ENCODE measurements at places on chromosomes 12 and 14.

DNA sequence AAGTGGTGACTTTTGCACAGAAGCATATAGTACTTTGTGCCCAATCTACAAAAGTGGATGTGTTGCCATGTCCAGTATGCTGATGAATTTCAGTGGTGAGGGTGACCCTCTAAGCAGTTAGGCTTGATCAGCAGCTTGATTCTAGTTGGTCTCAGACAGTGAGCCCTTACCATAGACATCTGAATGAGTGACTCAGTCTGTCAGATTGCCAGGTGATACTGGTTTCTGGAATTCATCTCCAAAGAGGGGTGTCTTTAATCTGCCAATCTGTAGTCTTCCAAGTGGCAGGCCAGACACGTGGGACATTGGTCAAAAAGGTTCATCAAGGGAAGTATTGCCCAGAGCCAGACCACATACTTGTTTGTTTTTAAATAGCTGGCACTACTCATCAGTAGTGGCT lies 187.4 kb upstream of the SLC16A7 start:
- no peak for DNase-seq

- DNase-seq = no peak
Observed at GRCh38 chr14:48914382-48914781, 671.8 kb downstream of the RPS29 start.

- DNase-seq = no peak
Observed at GRCh38 chr12:913919-914698, 35.4 kb downstream of the RAD52 start.

DNA sequence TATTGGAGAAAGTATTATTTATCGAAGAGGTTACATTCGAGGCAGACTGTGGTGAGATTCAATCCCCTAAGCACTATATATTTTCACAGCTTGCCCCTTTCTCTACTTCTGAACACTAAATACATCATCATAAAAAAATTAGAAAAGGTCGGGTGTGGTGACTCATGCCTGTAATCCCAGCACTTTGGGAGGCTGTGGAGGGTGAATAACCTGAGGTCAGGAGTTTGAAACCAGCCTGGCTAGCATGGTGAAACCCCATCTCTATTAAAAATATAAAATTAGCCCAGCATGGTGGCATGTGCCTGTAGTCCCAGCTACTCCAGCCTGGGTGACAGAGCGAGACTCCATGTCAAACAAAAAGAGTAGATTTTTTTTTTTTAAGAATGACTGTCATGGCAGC lies 70.6 kb upstream of the MYF6 start:
- no peak for DNase-seq

DNA sequence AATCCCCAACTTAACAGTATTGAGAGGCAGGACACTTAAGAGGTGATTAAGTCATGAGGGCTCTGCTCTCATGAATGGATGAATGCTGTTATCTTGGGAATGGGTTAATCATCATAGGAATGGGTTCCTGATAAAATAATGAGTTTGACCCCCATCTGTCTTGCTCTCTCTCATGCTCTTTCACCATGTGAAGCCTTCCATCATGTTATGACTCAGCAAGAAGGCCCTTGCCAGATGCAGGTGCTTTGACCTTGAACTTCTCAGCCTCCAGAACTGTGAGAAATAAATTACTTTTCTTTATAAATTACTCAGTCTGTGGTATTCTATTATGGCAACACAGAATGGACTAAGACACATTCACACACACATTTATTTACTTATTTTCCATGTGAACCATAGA lies 89.0 kb upstream of the PPM1H start:
- DNase-seq = no peak

DNA sequence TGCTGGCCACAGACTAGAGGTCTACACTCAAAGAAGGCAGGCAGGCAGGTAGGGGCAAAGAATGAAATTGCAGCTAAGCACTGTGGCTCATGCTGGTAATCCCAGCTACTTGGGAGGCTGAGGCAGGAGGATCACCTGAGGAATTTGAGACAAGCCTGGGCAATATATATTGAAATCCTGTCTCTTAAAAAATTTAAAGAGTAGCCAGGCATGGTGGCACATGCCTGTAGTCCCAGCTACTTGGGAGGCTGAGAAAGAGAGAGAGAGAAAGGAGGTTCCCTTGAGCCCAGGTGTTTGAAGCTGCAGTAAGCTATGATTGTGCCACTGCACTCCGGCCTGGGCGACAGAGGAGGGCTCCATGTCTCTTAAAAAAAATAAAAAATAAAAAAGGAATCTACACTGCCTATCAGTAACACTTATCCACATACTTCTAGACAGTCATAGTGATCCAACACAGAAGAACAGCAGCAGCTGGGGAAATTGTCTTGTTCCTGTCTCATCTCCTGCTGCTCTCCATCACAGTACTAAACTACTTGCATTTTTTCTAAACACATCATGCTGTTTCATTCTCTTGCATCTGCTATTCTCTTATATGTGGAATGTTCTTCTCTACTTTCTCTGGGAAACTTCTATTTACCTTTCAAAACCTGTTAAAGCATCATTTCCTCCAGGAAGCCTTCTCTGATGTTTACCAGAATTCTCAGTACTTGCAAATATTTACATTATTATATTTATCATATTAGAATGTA lies 57.2 kb downstream of the ATF7 start:
- DNase-seq = no peak

- DNase-seq = no peak
Observed at GRCh38 chr12:27651201-27651600, 45.0 kb upstream of the REP15 start.

GRCh38 chr14:74703043-74703442 lies 9.8 kb downstream of the AREL1 start:
- no peak for DNase-seq

DNA sequence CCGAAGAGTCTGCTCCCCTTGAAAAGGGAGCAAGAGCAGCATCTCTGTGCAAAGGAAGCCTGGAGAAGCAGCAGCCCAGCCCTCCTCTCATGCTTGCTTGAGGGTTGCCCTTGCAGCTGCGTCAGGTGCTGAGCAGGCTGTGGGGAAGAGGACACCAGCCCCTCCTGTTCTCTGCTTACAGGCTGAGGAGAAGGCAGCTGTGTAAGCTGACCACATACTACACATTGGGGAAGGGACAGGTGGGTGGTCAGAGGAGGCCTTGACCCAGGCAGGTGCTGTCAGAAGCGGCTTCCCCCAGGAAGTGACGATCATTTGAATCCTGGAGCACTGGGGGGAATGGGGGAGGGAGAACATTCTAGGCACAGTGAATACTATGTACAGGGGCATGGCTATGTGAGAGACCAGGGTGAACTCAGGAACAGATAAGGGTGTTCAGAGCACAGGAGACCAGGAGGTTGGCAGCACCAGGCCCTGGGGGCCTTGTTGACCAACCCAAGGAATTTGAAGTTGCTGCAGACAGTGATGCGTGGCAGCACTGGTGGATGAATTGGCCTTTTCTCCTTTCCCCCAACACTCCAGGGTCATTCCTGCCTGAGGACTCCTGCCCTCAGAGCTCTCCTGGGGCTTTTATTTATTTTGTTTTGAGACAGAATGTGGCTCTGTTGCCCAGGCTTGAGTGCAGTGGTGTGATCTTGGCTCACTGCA lies 2.7 kb upstream of the KLC1 start:
- no peak for DNase-seq

DNA sequence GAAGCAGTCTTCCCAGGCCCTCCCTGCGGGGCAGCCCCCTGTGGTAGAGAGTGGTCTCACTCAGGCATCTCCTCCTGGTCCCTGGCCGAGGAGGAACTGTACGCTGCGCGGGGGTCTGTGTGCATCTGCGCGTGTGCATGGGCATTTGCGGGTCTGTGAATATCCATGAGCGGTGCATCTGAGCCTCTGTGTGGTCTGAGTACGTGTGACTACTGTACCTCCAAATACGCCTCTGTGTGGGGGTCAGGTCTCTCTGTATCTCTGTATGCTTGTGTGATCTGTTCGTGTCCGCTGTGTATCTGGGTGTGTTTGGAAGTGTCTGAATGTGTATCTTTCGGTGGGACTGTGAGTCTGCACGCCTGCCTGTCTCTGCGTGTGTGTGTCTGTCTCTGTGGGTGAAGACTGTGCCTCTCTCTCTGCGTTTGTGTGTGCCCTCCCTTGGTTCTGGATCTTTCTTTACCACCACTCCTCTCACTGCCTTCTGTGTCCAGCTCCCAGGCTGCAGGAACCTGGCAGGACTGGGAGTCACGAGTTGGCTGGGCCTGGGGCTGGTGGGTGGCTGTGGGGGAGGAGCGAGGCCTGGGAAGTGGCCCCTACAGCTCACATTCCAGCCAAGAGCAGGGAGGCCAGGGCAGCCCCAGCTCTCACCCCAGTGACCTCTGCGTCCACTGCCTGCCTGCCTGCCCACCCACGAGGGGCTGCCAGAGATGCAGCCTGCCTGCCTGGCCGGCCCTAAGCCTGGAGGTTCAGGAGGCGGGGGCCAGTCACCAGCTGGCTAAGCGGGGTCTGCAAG lies 1.1 kb upstream of the PGF start:
- no peak for DNase-seq

DNA sequence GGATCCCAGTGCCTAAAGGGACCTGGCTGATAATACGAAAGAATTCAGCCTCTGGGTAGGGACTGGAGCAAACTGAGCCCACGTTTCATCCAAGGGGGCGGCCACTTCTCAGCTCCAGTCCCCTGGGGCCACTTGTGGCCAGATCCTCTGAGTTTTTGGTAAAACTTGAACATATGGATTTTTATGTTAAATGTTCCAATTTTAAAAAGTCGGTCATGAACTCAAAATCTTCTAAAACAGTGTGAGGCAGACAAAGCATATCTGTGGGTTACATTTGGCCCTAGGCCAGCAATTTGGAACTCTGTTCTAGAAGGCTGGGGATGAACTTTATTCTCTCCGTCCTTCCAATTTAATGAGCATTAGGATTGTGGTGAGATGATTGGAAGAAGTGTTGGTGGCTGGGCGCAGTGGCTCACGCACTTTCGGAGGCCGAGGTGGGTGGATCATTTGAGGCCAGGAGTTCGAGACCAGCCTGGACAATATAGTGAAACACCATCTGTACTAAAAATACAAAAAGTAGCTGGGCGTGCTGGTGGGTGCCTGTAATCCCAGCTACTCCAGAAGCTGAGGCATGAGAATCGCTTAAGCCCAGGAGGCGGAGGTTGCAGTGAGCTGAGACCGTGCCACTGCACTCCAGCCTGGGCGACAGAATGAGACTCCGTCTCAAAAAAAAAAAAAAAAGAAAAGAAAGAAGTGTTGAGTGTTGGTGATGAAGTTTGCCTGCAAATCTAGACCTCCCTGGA lies 3.0 kb upstream of the PPP1CC start:
- DNase-seq = no peak

GRCh38 chr14:78075555-78076277 lies 94.5 kb upstream of the NRXN3 start:
- peak; percentile 43 for DNase-seq

DNA sequence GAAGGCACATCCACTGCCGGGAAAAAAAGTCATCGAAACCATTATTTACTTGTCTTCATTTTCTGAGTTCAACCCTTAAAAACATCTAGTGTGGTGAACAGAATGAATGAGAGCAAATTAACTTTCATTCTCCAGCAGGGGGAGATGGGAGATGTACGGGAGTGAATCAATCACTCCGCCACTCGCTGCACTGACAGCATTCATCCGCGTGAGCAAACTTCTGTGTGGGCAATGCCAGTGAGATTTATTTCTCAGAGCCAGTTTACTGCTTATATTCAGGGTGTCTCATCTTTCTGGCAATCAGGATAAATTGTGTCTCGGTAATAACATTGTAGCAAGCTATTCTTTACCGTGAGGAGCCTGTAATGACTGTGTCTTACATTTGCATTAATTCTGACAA lies 463.6 kb upstream of the MIS18BP1 start:
- DNase-seq = no peak

DNA sequence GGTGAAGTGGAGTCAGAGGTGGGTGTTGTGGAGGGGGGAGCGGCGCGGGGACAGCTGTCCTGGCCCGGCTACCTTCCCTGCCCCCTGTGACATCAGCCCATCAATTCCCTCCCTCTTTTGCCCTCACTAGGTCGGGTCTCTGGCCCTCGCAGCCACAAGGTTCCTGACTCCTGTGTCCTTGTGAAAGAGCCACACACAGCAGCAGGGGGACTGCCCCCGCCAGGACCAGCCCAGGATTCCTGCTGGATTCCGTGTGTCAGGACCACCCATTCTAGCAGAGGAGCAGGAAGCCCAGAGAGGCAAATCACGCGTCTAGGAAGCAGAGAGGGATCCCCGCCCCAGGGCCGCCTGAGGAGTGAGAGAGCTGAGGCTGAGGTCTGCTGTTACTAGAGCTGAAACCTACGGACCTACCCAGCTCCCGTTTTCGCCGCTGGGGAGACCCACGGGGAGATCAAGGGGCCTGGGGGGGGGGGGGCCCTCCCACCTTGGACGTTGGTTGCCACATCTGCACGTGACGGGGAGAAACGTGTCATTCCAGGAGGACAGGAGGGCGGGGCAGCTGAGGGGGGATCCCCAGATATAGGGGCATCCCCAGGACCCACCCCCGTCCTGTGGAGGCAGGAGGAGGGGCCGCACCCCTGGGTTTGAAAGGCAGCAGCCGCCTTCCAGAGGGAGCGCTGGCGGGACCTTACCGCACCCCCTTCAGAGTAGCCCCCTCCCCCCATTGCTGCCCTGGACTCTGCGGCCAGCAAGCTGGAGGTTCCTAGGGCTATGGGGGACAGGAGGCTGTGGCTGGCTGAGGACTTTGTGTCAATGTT lies 12.5 kb upstream of the INF2 start:
- peak; percentile 89 for DNase-seq

DNA sequence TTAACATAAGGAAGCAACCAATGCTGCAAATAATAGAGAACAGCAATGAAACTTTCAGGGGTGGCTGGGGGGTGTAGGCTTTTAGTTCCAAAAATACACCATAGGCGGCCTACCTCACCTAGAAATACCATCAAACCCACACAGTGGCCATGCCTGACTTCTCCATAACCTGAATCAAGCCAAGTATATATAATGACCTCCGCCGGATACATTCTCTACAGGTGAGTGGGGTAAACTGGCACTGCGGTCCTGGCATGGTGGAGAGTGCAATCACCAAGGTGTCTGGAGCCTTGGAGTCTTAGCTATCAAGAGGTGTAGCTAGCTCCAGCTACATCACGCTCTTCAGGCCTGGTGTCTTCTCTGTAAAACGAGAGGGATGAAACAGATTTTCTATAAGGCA lies 1.2 kb downstream of the ZBTB25 start:
- DNase-seq = no peak

GRCh38 chr14:33996462-33996861 lies 45.6 kb upstream of the EGLN3 start:
- no peak for DNase-seq

DNA sequence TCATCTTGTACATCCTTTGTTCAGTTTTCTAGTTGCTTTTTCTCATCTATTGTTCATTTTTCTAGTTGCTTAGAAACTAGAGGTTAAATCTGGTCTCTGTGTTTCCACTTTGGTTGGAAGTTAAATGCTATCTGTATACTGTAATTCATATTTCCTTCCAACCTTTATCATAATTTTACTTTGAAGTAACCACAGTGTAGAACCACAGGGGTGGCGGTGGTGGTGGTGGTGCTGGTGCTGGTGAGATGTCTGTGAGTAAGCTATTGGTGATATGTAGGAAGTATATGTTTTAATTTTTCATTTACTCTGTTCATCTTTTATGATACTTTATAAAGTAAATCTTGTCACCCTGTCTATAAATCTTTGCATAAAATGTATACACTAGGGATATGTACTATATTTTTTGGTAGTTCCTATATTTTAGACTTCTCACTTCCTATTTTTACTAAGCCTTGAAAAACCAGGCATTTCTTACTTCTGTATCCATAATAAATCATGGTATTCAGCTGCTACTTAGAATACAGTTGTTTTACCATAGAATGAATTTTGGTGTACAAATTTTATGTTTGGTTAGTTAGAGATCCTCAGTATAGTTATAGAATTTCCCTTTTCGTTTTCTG lies 31.9 kb downstream of the CCDC91 start:
- no peak for DNase-seq

GRCh38 chr12:49902399-49903350 lies 1.0 kb downstream of the FAIM2 start:
- DNase-seq = no peak

All from WERI-Rb-1 (cell line).